Myocyte (in vitro differentiated cells): ENCODE measurements at places on chromosomes 4 and X. TPM values are rescaled to one million over a fixed set of nuclear protein-coding genes. Genes with fewer than 3 reads are reported as not detected.

The TMPRSS11E gene
- total RNA-seq = 0.11 TPM in 1 of 2 replicates, not detected in the other

DNA sequence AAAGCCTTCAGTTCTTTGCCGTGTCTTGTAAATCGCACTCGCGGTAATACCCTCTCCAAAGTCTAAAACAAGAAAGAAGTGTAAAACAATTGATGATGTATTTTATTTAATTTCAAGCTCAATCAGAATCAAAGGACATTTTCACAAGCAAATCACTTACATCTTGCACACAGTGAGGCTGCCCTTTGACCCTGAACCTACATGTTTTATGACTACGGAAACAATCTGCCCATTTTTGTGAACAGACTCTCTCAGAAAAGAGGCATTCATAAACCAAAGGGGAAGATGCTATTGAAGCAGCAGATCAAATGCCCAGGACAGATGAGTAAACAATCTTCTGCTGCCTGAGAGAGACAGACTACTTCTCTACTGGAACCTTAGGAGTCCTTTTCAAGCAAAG, 76.0 kb upstream of the DDX60 start:
- no peak for DNase-seq

DNA sequence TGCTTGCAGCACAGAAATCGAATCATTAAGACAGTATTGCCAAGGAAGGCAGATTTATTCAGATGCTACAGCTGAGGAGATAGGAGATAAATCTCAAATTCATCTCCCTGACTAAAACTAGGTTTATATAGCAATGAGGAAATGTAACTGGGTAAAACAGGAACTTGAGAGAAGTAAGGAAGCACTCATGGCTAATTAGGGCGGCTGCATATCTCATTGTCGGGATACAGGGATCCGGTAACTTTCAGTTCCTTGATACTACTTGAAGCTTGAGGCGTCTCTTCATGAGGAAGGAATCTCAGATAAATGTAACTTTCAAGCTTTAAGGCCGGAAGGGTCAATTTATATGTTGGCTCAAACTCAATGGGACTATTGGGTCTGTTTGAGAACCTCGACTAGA, 129.2 kb upstream of the WDR1 start:
- no peak for DNase-seq

DNA sequence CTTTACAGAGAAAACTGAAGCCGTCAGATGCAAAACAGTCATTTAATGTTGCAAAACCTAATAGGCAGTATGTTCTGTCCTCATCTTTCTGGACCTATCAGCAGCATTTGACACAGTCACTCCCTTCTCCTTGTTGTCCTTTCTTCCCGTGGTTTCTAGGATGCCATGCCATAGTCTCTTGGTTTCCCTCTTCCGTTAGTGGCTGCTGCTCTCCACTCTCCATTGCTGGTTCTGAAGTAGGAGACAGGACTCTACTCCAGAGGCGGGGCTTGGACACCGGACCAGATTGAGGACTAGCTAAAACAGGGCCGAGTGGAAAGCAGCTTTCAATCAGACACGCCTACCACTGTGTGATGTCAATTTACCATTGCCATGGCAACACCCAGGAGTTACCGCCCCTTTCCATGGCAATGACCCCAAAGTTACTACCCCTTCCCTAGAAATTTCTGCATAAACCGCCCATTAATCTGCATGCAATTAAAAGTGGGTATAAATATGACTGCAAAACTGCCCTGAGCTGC, 88.8 kb upstream of the CCDC160 start:
- DNase-seq = peak; percentile 2

DNA sequence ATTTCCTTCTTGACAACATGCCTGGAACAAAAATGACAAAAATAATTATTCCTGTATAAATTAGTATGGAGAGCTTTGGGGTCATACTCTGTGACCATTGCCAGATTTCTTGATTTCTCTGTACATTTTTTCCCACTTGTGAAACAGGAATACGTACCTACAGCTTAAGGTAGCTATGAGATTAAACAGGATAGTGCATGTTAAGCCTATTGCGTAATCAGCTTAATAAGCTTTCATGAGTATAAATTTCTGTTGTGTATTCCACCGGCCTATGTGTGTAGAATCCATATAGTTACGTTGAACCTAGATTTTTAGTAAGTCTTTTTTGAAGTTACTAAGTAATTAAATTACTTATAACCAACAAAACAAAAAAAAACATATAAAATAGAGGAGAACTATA, 334.9 kb downstream of the DCTD start:
- no peak for DNase-seq

DNA sequence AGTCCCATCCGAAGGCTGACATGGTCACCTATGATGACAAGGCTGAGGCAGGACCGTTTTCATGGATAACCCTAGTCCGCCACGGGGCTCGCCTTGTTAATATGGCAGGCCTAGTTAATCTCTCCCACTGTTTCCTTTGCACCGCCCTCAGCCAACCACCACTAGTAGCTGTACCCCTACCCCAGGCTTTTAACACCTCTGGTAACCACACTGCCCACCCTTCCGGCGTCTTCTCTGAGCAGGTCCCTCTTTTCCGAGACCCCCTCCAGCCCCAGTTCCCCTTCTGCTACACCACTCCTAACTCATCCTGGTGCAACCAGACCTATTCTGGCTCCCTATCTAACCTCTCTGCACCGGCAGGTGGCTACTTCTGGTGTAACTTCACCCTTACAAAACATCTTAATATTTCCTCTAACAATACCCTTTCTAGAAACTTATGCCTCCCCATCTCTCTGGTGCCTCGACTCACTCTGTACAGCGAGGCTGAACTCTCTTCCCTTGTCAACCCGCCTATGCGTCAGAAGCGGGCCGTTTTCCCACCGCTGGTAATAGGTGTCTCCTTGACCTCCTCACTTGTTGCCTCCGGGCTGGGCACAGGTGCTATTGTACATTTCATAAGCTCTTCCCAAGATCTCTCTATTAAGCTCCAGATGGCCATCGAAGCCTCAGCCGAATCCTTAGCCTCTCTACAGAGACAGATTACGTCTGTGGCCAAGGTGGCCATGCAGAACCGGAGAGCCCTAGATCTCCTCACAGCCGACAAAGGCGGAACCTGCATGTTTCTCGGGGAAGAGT, 964.4 kb downstream of the RPA4 start:
- DNase-seq = no peak

GRCh38 chrX:139971394-139971749, 6.1 kb upstream of the CXorf66 start:
- DNase-seq = no peak

The MAP9 gene
- 1.2 and 1.7 TPM in 2 replicates for total RNA-seq

DNA sequence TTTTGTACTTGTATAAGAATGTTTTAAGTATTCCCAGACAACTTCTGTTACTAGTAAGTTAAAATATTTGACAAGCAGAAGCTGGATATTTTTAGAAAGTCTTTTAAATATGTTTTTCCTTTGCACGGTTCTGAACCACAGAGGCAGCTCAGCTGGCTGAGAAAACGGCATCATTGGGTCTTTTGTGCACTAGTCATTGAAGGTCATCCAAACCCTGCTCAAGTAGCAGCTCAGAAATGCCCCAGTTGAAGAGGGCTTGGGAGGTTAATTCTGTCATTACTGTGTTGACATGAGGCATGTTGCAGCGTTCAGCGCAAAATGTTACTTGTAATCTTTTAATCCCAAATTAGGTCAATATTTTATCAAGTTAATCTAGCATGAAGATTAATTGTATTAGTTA, 383.7 kb upstream of the FAM241A start:
- peak; percentile 19 for DNase-seq
